Brain (organoid and tissue), 16 donors: ENCODE measurements at places on chromosomes 12 and 14.

DNA sequence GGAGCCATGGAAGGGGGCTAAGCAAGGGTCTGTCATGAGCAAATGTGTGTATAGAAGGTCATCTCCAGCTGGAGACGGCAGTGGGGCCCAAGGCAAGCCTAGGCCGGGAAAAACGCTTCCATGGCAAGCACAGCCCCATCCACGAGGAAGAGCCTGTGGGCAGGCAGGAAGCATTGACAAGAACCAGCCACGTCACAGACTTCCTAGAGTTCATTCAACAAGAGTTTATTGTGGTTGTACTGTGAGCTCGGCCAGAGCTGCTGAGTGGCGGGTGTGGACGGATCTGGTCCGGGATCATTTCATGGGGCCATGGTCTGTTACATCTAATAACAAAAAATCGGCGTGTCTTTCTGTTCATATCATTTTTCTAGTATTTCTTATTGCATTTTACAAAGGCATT, 311.7 kb downstream of the TMEM121 start:
- no peak for DNase-seq

GRCh38 chr12:29396774-29397173, 15.8 kb upstream of the ERGIC2 start:
- no peak for DNase-seq

DNA sequence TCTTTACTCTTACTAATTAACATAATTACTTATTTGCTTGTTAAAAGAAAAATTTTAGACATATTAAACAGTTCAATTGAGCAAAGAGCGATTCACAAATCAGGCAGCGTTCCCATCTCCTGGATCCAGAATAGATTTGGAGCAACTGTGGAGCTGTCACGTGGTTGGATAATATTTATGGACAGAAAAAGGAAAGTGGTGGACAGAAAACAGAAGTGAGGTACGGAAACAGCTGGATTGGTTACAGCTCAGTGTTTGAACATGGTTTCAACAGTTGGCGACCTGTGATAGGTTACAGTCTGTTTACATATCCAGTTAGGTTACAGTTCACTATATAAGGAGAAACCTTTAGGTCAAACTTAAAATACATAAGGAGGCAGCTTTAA, 19.7 kb upstream of the FAM234B start:
- no peak for DNase-seq

- no peak for DNase-seq
Measured at GRCh38 chr12:77983859-77984258, 153.2 kb downstream of the NAV3 start.

DNA sequence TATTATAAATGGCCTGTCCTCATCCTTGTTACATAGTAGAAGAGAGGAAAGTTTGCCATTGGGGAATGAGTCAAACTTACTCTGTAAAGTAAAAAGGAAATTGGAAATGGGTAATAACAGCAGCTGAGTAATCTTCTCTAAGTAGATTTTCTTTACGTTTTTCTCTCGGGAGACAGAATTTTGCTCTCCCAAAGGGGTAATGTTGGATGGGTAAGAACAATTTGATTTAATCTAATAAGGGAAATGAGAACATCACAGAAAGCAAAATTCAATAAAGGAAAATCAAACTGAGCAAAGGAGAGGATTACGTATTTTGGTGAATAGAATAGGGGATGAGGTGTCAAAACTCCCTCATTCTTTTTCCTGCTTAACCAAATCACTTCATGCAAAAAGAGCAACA, 283.1 kb upstream of the FOXG1 start:
- DNase-seq: peak; percentile 62

GRCh38 chr12:89655841-89656240, 52.8 kb downstream of the ATP2B1 start:
- DNase-seq: no peak

- DNase-seq: no peak
Measured at GRCh38 chr12:89817501-89818226, 109.0 kb upstream of the ATP2B1 start.

GRCh38 chr12:47779943-47780504, 7.0 kb downstream of the SLC48A1 start:
- no peak for DNase-seq

DNA sequence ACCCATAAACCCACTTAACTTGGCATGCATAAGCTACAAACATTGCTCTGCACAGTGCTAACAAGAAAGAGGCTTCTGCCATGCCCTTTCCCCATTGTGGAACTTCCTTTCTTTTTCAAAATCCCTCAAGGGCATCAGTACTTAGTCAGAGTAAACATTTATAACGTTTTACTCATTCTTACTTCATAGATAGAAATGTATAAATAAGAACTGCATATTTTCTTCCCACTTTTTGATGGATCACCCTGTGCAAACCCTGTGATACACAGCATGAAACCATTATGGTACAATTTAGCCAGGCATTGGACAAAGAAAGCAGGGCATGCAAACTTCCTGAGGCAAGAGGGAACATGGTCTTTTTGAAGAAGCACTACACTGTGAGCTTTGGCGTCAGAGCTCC, 113.8 kb upstream of the FOXG1 start:
- DNase-seq: no peak
